AG09319 (cell line): ENCODE measurements at places on chromosomes 12 and 14.

DNA sequence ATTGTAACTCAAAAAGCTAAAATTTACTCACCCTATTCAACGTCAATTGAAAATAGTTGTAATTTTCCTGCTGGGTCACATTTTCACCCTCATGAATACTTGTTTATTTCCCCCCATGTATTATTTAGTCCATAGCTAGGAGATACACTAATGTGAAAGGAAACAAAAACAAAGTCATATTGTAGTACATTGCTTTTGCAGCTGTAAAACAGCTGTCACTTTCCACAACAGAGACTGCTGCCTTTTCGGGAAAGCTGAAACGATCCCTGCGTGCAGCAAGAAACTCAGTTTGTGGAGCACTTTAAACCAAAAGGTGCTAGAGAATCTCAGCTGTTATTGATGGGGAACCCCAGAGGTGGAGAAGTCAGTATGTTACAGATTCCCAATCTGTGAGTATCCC is 4.3 kb downstream of the RACGAP1 start:
- no peak for DNase-seq

GRCh38 chr14:105205673-105206208 is 24.6 kb upstream of the NUDT14 start:
- DNase-seq, result no peak

DNA sequence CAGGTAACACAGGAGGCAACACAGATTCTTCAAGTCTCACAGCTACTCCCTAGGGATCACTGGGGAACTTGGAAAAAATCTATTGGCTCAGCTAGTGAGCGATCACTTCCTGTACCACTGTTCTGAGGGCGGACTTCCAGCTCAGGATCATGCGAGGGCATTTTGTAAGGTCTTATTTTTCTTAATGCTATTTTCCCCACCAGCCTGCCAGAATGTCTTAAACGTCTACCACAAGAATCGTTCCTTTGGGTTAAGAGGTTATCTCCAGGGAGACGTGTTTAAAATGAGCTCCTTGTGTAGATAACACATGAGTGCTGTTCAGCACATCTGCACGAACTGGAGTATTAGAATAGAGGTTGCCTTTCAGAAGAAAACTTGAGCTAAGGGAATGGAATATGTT is 162.6 kb downstream of the ETNK1 start:
- DNase-seq, result no peak

DNA sequence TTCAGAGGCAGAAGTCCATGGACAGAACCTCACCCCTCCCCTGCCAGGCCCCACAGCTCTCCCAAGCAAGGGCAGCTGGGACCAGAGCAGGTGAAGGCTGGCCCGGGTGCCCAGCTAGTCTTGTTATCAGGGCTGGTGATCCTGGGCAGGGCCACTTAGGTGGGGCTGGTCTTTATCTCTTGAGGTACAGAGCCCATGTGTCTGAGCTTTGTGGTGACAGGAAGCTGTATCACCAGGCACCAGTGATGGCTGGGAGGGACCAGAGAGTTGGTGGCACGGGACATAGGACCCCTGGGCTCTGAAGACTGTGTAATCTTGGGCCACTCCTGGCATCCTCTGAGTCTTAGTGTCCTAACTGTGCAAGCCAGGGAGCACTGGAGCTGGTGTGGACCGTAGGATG is 12.8 kb upstream of the HPD start:
- no peak for DNase-seq

DNA sequence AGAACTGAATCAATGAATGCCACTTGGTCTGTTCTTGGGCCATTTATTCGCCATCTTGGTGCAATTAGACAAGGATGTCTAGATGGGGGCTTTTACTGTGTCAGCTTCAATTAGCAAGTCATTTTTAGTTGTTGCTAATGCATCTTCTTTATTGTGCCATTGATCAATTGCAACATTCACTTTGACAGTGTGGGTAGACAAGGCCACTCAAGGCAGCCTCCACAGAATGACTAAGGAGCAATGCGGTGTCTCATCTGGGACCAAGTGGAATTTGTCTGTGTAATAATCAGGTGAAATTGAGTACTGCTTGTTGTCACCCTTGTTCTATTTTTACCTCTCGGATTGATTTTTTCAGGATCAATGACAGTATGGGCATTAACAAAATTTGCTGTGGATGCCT is 275.9 kb downstream of the CACNA1C start:
- no peak for DNase-seq

GRCh38 chr14:53175375-53175774 is 22.3 kb upstream of the DDHD1 start:
- no peak for DNase-seq

GRCh38 chr14:23494223-23494622 is 24.7 kb downstream of the NGDN start:
- no peak for DNase-seq

DNA sequence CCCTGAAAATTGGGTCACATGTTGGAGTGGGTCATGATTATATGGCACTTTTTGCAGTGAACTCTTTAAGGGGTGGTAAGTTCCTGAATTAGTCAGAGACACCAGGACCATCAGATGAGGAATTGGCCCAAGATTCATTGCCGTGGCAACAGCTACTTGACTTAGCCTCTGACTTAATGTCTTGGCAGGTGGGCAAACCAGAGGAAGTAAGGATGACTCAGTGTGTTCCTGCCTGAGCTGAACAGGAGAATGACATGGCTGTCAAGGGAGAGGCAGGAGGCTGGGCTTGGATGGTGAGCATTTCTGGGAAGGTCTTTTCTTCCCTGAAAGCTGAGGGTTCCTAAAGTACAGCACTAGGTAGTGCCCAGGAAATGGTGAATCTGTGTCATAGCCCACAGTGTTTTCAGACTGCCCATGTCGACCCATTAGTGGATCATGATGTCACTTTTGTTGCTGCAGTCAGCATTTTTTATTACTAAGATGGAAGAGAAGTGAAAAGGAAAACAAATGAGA is 170.1 kb upstream of the PWP1 start:
- peak; percentile 39 for DNase-seq

DNA sequence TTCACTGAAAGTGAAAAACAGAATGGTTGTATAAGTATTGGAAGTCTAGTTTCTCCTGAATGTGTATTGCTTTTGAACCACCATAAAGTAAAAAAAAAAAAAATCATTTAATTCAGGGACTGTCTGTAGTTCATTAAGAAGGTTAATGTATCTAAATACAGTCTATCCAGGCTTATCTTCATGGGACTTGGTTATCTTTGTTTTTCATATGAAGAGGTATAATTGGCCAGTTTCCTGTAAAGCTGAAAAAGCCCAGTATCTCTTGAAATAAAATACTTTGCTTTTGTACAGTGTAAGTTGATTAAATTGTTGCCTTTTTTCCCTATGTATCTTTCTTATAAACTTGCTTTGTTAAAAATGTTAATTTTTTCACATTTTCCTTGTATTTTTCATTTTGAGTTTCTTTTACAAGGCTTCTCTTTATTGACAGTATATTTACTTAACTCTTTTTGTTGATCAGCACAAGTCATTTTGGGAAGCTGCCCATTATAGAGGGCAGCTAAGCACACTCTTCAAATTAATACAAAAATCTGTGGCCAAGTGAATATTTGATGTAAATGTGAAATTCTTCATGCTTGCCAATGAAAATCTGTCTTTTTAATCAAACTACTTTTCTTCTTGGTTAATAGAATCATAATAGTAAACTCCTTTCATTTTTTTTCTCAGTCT is 156.0 kb downstream of the TMTC3 start:
- no peak for DNase-seq

- DNase-seq, result no peak
Measured at GRCh38 chr12:49626169-49626835, 2.9 kb downstream of the PRPF40B start.

DNA sequence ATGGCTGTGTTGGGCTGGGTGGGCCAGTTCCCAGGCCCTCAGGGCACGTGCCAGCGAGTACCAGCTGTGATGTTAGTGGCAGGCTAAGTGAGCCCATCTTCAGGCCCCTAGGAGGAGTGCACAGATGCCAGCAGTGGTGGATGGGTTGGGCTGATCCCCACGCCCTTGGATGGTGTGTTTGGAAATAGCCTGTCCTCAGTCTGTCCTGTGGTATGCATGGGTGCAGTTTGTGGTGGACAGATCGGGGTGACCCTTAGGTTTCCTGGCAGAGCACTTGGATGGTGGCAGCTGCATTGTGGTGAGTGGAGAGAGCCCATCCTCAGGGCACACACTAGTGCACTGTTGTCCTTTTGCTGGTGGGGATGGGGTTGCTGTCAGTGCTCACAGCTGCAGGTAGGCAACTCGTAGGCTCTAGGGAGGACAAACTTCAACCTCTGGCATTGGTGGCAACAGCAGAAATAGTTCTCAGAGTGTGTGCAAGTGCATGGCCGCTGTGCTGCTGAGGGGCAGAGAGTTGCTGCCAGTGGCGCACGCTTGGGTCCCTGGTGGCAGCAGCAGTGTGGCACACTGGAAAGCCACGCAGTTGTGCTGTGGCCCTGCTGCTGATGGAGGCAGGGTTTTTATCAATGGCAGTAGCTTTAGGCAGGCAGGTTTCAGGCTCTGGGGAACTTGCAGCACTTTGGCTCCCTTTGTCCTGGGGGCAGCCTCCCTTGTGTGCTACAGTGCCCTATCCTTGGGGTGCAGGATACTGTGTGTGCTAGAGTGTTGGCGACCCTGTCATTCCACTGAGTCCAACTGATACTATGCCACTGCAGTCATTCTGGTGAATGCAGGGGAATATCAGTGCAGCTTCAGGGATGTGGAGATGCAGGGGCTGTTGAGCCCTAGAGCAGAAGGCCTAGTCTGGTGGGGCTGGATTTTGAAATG is 65.5 kb downstream of the FBXO33 start:
- DNase-seq, result no peak

DNA sequence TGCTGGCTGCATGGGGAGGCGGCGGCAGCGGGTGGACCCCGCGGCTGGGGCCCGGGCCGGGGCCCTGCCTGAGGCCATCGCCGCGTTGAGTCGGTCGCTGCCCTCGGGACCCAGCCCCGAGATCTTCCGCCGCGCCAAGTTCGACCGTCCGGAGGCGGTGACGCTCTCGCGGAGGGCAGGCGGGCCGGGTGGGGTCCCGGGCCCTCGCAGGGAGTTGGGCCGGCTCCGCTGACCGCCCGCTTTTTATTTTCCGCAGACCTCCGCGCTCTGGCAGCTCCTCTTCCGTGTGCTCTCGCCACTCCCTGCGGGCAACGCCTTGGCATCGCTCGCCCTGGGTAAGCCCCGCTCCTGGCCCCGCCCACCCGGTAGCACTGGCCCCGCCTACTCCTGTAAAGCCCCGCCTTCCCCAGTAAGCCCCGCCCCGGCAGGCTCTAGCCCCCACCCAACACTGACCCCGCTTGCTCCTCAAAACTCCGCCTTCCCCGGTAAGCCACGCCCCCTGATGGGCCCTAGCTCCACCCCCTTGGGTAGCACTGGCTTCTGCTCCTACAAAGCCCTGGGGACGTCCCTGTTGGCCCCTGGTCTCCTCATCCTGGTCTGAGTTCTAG is 424 bp downstream of the TEDC1 start:
- no peak for DNase-seq

DNA sequence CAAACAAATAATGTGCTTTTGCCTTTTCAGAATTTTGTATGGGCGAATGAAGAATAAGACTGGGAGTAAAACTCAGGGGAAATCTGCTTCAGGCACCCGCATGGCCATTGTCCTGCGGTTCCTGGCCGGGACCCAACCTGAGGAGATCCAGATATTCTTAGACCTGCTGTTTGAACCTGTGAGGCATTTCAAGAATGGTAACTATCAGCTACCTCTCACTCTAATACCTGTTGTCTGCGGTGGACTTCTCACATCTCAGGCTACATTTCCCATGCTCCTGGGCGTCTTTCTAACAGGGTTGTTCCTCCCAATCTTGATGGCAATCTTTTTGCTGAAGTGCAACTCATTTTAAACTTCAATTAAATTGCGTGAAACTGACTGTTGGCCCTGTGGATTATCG is 47.1 kb downstream of the UTP20 start:
- no peak for DNase-seq

DNA sequence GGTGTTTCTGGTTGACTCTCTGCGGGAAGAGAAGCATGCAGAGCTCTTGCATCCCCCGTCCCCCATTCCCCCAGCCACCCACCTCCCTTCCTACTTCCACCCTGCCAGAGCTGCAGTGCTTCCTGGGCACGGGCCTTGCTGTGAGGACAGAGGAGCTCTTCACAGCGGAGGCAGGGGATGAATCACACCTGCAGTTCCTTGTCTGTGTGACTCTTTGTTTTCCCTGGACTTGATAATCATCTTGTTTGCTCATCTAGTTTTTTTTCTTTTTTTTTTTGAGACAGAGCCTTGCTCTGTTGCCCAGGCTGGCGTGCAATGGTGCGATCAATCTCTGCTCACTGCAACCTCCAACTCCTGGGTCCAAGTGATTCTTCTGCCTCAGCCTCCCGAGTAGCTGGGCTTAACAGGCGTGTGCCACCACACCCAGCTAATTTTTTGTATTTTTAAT is 27.8 kb downstream of the ANKRD9 start:
- DNase-seq, result no peak

GRCh38 chr12:67666605-67667004 is 18.1 kb downstream of the DYRK2 start:
- DNase-seq, result no peak

- no peak for DNase-seq
Measured at GRCh38 chr12:90027889-90028634, 319.4 kb upstream of the ATP2B1 start.

DNA sequence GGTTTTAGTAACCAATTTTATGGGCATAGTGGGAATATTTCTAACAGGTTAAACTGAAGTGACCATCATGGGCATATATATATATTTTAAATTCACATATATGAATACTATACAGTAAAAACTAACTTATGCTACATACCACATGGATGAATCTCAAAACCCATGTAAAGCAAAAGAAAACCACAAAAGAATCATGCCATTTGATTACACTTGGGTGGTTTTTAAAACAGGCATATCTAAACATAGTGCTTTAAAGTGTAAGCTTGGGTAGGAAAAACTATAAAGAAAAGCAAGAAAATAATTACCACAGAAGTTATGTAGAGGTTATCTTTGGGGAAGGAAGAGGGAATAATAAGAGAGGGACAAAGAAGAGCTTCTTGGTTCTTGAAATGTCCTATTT is 326.1 kb downstream of the NAV3 start:
- DNase-seq, result no peak

DNA sequence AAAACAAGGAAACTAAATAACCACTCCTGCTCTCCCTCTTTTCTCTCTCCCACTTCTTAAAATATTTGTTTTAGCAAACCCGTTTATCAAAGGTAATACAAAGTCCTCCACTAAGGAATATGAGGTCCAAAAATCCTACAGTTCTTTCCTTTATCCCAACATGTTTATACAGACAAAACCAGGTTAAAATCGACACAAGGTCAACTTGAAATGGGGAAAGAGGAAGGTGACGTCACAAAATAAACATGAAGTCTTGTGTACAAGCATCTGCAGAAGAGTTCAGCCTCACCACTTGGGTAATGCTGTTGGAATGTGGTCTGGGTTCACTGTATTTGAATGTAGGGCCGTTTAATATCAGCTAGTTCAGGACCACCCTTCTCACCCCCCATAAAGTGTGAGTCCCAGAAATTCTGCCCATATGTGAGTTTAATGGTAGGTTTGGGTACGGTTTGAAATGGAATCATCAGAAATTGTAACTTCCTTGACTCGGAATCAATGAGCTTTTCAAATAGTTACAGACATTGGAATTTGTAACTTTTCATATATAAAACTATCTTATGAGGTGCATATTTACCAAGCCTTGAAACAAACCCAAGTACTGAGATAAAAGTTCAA is 120.0 kb upstream of the SLC38A2 start:
- no peak for DNase-seq
